HTR-8/SVneo (cell line): ENCODE measurements at places on chromosomes 13 and 19.

- no peak for DNase-seq
Observed at GRCh38 chr13:73910733-73911132, 223.5 kb downstream of the KLF12 start.

DNA sequence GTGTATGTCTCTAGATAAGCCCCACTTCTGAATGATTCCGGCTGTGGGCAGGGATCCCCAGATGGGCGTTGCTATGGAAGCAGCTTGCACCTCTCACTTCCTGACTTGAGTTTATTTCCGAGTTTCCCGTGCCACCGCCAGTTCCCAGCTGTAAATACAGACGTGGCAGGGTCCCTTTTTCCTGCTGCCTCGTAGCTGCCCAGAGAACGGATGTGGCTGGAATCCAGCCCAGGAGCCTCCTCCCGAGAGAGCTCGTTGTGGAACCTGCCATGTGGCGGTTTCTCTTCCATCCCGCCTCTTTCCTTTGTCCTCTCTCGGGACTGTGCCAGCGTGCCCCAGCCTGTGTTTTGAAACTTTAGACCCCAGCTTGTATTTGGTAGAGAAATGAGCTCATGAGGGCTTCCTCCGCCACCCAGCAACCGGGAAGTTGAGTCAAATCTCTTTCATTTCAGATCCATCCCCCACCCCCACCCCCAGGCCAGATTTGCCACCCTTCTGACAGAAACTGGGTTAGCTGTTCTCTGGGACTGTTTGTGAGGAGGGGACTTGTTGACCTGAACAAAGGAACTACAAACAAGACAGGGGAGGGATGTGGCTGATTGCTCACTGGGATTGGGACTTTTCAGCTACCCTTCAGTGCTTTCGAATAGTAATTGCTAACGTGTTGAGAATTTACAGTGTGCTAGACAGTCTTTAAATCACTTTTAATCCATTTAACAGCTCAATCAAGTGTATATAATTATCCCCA, 96.6 kb downstream of the SIPA1L3 start:
- DNase-seq = peak; percentile 51

DNA sequence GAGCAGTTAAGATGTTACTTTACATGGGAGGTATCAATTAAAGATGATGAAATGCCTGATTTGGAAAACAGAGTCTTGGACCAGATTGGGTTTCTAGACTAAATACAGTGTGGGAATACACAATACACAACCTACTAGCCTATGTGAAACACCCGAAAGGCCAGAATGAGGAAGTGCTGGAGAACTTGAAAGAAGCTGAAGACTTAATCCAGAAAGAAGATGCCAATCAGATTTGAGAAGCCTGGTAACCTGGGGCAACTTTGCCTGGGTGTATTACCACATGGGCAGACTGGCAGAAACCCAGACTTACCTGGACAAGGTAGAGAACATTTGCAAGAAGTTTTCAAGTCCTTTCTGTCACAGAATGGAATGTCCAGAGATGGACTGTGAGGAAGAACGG, 43.2 kb downstream of the N4BP2L1 start:
- no peak for DNase-seq

- DNase-seq = no peak
Observed at GRCh38 chr19:7393459-7393858, 44.7 kb downstream of the ARHGEF18 start.

DNA sequence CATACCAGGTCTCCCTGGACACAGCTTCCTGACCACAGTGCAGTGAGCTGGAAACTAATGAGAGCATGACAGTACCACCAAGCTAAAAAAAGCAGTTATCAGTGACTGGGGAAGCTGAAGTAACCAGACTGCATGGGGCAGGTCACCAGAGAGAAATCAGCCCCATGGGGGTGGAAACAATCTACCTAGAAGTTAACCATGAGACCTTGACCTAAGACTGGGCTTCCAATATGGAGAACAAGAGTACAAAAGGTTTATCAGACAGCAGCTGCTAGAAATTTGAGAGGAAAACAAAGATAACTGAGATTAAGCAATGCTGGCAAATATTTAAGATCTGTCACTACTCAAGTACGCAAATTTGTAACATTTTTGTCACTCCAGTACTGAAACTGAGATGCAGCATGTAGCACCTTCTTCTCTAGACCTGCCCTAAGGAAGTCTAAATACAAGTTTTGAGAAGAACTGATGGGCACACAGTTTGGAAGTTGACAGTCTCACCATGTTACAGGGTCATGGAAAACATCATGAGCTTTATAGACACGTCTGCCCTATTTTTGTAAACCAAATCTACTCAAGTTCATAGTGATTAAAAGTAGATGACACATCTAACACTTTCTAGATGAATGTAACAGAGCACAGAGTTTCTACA, 2641.8 kb upstream of the PCDH20 start:
- DNase-seq = no peak

DNA sequence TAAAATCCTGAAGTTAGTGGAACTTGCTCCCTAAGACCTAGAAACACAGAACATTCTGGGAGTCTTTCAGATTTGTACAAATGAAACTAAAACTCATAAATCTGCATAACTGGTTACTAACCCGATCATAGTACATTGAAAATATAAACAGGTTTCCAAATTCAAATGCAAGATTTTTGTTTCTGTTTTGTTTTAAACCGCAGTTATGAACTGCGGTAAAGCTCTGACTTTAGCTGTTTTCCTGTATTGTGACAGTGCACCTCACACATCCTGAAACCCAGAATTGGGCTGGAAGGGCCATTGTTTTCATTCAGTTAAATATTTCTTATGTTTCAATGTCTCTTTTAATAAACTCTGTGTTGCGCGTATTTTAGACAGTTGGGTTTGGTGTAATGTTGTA, 204.7 kb downstream of the SHISA2 start:
- DNase-seq = no peak

DNA sequence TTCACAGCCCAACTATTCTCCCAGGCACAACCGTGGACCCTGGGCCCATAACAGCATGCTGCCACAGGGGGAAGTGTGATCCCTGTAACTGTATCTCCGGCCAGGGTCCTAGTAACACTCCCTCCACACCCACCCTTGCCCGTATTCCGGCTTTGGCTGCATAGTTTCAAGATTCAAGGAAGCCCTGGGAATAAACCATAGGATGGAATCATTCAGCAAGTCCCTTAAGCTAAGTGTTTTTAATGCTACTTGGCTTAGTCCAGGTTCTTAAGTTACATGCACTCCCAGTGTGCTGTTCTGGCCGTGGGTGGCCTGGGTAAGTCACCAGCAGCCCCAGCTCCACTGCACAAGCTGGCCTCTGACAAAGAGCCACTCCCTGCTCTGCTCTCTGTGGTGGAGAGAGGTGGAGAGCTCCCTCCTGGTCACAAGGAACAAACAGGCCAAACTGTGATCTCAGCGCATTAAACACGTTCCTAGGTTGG, 532.4 kb upstream of the SGCG start:
- DNase-seq = no peak

GRCh38 chr13:40916207-40916998, 102.7 kb downstream of the ELF1 start:
- DNase-seq = no peak

GRCh38 chr19:35363711-35364425, 5.6 kb downstream of the FFAR3 start:
- DNase-seq = no peak

GRCh38 chr13:102965802-102966201, 100.4 kb downstream of the SLC10A2 start:
- no peak for DNase-seq

DNA sequence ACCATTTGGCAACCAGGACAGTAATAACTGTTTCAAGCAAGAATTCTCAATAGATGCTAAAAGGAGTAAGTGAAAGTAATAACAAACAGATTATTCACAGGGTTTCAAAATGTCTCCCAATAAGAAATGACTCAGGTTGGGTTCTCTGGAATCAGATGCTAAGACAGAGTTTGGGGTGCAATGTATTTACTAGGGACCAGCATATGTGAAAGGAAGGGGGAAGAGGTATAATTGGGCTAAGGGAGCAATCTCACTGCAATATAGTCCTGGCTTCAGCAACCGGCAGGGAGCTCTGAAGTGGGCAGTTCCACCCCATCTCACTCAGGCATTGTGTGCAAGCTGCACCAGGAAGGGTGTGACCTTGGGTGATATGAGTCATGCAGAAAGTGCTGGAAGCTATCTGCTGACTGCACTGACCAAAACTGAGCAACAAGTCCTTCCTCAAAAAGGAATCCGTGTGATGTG, 23.4 kb downstream of the ZDHHC20 start:
- peak; percentile 23 for DNase-seq

GRCh38 chr19:35088131-35088913, 27.3 kb upstream of the FXYD3 start:
- peak; percentile 87 for DNase-seq

- DNase-seq = no peak
Observed at GRCh38 chr19:46460055-46460454, 11.3 kb downstream of the PNMA8A start.

GRCh38 chr13:51225029-51225428, 2.8 kb downstream of the FAM124A start:
- no peak for DNase-seq

GRCh38 chr13:81609335-81609734, 1268.4 kb upstream of the SPRY2 start:
- no peak for DNase-seq

DNA sequence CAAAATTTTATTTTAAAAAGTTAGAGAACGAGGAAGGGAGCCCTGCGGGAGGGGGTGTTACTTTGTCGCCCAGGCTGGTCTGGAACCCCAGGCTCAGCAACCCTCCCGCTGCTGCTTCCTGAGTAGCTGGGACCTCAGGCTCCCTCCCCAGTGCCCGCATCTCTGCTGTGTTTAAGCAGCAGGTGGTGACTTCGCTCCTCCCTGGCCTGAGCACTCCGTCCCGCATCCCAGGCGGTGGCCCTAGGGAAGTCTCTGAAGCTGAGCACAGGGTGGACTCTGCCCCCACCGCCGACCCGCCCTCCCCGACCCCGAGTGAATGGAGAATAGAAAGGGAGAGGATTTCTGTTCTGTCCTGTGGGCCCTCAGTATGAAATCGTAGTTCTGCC, 30.5 kb downstream of the ZNF701 start:
- no peak for DNase-seq

- DNase-seq = no peak
Observed at GRCh38 chr13:29496241-29496712, 99.2 kb downstream of the SLC7A1 start.

DNA sequence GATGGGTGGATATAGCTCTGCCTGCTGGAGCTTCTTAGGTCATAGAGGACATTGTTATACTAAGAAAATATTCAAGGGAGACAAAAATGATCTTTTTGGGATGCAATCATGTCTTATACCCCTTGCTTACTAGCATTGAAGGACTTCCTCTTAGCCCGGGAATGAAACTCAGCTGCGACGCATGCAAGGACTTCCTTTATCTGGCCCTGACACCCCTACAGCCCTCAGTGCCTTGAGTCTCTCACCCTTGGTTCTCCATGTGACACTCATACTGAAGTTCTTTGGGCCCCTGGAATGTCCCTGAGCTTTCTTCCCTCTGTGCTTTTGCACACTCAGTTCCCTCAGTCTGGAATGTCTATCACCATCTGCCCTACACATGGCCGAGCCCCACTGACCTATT, 72.5 kb upstream of the MTIF3 start:
- DNase-seq = no peak

- DNase-seq = no peak
Observed at GRCh38 chr13:30824651-30825050, 81.4 kb upstream of the MEDAG start.

DNA sequence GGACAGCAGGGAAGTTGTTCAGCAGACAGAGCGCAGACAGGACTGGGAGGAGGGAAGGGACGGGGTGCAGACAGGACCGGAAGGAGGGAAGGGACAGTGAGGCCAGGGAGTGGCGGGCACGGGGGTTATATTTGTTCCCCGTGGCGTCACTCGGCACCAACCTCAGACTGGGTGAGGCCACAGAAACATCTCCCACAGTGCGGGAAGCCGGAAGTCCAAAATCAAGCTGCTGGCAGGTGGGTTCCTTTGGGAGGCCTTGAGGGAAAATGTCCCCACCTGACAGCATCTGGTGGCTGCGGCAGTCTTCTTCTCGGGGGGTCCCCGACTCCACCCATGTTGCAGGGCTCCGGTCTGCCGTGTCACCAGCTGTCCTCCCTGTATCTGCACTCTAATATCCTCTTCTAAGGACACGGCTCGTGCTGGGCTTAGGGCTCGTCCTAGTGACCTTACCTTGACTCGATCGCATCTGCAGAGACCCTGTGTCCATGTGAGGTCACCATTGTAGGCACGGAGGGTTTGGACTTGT, 133.0 kb downstream of the STK24 start:
- no peak for DNase-seq

- no peak for DNase-seq
Observed at GRCh38 chr19:4403005-4403761, 743 bp downstream of the CHAF1A start.

DNA sequence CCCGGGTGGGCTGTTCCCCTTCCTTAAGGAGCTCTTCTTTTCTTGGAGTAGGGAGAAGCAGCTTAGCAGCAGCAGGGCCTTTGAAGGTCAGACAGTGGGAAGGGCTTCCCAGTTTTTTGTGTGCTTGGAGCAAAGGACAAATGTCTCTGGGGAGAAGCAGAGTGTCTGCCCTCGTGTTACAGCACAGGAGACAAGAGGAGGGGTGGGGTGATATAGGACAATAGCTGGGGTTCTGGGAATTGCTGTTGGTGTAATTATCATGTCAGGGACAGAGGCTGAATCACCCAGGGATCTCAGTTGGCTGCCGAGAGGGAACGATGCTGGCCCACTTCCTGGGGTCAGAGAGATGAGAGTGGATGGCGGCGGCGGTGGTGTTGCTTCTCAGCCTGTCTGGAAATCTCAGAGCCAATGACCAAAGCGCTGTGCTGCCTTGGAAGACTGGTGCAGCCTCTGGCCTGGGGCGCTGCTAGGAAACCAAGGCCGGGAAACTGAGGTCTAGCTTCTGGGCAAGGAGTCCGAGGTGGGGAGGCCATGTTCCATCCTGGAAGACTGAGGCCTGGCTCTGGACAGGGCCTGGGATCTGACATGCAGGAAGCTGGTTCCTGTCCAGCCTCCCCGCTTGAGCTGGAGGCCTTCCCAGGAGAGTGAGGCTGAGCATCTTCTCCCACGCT, 1.2 kb downstream of the INAFM1 start:
- DNase-seq = no peak

DNA sequence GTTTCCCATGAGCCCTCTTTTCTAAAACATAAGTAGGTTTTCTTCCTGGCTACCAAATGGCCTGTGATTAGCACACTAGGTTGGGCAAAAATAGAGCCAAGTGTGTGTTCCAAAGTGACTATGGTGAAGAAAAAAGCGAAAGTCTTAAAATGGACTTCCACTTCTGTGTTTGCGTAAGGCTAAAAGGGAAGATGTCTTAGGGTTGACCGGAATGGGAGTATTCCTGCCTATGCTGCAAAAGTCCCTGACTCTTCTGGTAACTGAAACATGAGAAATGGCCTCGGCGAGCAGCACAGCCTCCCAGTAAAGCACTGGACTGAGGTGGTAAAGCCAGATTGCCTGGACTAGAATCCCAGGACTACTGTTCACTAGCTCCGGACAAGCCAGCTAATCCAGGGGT, 2.4 kb upstream of the FPR1 start:
- DNase-seq = no peak

DNA sequence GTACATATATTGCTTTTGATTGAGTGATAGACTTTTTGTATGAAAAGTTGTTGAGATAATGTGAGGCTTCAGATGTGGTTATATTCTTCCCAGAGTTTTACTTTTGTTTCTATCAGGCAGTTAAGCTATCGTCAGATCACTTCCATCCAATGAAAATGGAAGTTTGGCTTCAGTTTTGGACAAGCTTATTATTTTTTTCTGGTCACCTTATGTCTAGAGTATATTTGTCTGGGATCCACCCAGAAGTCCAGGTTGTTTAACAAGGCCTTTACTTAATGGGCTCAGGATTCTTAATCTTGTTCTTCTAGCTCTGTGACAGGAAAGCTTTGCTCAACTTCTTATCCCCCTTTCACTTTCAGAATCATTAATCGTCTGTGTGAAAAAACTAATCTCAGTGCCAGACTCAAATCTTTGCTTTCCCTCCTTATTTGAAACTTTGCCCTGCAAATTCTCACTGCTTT, 150.9 kb downstream of the PDS5B start:
- no peak for DNase-seq
